Activated CD4-positive, alpha-beta T cell treated with anti-CD3 and anti-CD28 coated beads for 36 hours (primary cell): ENCODE measurements at places on chromosomes 12 and 14.
A peak's percentile ranks its signal among the peaks of the same experiment; 100 is the strongest.

DNA sequence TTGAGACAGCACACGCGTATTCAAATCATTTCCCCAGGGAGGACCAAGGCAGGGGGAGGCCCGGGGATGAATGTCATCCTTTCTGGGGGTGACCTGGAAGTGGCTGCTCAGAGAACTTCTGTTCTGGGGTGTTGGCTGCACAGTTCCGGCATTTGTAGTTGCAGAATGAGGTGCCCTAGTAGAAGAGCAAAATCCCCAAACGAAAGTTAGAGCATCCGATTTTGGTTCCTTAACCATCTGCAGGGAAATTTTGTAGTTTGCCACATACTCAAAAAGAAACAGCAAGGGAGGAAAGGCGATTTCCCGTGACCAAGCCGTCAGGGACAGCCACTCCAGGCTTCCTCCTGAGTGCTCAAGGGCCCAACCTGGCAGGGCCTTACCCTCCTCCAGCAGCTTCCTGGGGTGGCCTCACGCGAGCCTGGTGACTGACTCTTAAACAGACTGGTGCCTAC lies 13.0 kb upstream of the TRAF3 start:
- no peak for DNase-seq

- DNase-seq, result no peak
Observed at GRCh38 chr12:108840605-108841332, 16.6 kb downstream of the SSH1 start.

DNA sequence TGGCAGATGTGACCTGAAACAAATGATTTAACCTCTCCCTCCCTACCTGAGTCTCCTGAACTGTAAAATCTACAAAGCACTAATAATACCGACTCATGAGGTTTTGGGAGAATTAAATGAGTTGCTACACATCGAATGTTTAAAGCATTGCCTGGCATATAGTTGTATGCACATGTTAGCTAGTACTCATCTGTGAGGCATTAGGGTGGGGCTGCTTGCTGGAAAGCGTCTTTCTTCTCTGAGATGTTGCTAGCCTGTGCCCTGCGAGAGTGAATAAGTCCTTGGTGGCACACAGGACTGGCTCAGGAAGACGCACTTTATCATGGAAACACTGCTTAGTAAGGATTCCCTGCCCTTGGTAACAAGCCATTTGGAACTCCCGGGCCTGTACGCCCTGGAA lies 6.1 kb downstream of the RAPGEF3 start:
- DNase-seq, result no peak

DNA sequence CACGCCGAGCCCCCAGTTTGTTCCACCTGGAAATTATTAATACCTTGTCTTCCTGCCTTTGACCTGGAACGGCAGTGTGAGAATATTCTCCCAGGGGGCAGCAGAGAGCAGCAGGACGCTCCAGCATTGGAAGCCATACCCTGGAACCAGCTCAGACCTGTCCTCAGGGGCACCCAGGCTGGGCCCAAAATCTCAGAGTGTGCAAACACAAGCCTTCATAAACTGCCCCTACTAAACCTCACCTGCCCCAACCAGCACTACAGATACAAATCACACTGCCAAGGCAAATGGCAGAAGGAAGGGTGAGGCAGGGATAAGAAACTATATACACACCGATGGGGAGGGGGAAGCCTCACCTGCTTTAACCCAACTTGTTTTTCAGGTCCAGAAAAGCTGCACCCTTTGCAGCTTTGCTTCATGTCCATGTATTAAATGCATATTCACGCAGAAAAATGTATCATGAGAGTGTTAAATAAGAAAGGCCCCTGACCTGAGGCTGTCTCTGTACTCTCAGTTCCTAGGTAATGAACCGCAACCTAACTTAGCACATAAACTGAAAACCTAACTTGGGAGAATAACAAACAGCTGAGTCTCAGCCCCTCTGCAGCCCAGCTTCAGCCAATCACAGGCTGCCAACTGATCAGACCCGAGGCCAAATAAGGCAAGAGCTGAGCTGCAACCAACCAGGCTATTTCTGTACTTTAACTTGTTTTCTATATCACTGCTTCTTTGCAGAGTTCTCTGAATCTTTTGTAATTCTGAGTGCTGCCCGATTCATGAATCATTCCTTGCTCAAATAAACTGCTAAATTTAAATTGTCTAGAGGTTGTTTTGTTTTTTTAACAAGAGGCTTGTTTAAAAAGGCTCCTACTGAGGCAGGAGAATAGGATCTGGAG lies 130.1 kb downstream of the SPTSSA start:
- DNase-seq, result peak; percentile 79

DNA sequence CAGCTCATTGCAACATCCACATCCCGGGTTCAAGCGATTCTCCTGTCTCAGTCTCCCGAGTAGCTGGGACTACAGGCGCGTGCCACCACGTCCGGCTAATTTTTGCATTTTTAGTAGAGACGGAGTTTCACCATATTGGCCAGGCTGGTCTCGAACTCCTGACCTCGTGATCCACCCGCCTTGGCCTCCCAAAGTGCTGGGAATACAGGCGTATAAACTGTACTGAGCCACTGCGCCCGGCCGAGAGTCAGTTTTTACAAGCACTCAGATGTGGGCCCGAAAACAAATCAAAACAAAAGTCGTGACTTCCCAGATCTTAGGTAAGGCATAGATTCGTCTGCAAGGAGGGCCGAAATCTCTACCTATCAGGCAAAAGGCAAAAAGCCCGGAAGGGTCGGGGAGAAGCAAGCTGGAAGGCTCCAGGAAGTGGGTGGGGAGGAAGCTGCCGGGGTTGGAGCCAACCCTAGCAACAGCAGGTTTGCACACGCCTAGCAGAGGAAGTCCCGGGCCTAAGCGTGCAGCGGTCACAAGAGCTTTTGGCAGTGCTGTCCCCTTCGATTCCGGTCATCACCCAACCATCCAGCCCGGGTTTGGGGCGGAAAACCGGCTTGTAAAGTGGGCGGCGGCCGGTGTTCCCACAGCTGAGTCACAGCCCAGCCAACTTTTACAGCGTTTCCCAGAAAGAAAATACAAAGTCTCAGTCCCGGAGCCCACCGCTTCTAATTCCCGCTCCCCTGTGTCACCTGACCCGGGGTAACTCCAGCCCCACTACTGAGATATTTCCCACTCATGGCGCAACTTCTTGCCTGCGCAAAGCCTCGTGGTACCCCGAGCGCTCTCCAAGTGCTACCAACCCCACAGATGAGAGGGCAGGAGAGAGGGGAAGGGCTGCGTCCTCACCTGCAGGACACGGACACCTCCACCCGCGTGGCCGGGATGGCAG lies 583 bp downstream of the CPNE8 start:
- peak; percentile 72 for DNase-seq

- no peak for DNase-seq
Observed at GRCh38 chr12:30108666-30109065, 324.9 kb upstream of the TMTC1 start.

DNA sequence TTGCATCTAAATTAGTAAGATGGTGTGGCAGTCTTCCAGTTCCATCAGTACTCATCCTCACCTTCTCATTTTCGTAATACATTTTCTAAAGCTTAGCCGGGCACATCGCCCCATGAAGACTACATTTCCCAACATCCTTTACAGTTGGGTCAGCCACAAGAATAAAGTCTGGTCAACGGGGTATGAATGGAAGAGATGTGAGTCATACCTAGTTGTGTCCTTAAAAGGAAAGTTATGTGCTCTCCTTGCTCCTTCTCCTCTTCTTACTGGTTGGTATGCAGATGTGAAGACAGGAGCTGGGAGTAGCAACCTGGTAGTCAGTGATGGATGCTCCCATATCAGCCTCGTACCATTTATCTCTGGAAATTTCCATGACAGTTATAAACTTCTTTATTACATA lies 35.9 kb upstream of the EGLN3 start:
- DNase-seq, result no peak

GRCh38 chr14:42872786-42873185 lies 1266.1 kb downstream of the LRFN5 start:
- no peak for DNase-seq
